ENCODE measurements at places on chromosomes 16 and 17. TPM values are rescaled to one million over a fixed set of nuclear protein-coding genes. Genes with fewer than 3 reads are reported as not detected.

The CCDC200 gene
- total RNA-seq = not detected

DNA sequence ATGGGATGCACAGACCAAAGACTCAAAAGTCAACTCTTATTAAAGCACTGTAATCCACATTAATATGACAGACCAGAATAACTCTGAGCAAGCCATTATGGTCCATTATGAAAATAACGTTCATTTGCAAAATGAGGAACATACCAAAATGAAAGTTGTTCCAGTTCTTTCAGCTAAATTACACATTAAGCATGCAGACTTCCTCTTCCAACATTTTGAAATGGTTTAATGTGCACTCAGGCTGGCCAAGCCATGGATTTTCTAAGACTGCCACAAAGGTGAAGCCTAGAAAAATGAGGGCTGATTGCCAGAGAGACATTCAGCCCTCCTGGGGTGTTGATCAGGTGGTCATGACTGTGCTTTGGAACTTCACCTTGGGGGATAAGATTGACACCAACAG, 56.7 kb upstream of the NOG start:
- DNase-seq = no peak

The PDIA2 gene
- total RNA-seq = not detected

The TEX14 gene
- 0.55 TPM for total RNA-seq

DNA sequence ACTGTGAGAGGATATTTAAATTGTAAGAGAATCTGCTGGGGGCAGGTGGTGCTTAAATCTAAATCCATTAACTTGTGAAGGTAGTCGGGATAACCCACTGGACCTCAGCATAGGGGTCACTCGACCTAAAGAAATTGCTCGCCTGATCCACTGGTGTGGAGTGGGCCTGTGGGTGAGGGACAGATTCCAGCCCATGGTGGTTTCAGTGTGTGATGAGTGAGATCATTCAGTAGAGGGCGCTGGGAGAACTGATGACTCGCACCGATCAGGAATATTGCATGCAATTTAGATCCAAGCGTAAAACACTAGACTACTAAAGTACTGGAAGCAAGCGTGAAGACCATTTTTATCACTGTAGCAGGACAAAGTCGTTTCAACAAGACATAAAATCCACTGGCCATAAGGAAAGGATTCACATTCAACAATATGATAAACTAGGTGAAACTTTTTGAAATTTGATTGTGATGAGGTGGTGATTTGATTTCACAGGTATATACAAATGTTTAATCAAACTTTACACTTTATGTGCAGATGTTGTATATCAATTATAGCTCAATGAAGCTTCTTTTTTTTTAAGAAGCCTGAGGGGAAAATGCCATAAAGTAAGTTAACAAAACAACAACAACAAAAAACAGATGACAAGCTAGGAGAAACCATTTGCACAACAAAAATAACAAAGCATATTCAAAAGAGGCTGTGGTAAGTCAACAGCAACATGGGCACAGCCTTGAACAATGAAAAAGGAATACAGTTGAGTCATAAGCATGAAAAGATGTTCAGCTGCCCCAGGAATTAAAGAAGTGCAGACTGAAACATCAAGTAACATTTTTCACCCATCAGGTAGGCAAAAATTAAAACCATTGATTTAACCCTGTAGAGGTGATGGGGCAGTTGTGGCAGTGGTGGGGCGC, 7.5 kb upstream of the TMEM170A start:
- peak; percentile 66 for DNase-seq

The PRR15L gene
- 12.2 TPM for total RNA-seq

DNA sequence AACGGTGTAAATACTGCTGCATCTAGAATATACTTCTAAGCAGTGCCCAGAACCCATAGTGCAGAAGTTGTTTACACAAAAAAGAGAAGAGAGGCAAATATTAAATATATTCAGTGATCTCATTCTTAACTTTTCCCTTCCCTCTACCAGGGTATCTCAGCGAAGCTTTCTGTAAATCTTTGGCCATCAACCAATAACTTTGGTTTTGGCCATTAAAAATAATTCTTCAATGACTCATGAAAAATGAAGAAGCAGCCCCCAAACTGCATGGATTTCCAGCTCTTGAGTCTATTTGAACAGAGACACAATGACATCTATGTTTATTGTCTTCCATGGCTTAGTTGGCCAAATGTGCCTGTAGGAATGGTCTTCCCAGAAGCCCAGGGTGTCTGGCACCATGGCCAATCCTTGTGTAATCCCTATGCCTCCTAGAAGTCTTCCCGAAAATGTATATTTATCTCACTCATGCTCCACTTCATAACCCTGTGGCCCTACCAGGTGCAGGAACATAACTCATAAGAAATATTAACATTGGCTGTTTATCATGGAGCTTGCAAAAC, 646.6 kb downstream of the TOX3 start:
- DNase-seq = no peak

- DNase-seq = no peak
Measured at GRCh38 chr17:74417178-74418045, 14.5 kb upstream of the GPRC5C start.

The KRT28 gene
- total RNA-seq = not detected

- no peak for DNase-seq
Measured at GRCh38 chr16:12406158-12406557, 397.5 kb downstream of the CPPED1 start.

GRCh38 chr16:8194794-8195193, 395.5 kb downstream of the TMEM114 start:
- no peak for DNase-seq

DNA sequence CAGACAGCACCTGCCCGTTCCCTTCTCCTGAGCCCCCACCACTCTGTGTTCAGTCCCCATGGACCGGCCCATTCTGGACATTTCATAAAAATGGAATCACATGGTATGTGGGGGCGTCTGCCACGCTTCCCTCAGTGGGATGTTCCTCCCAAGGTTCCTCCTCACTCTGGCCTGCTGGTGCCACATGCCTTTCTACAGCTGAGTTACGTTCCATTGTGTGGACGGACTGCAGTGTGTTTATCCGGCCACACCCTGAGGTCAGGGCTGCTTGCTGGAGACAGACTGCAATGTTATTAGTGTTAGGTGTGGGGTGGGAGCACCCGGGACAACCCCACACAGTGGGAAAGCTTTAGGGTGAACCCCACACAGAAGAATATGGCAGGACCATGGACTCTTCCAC, 5.9 kb upstream of the AATK start:
- no peak for DNase-seq

DNA sequence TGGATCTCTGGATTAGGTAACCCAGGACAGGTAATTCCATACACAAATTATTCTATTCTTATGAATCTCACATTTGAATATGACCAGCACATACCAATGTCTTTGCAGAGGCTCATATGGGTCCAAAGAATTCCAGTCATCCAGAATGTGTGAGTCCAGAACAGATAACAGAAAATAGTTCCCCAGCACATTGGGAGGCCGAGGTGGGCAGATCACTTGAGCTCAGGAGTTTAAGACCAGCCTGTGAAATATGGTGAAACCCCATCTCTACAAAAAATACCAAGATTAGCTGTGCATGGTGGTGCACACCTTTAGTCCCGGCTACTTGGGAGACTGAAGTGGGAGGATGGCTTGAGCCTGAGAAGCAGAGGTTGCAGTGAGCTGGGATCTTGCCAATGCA, 26.9 kb downstream of the HYDIN start:
- DNase-seq = no peak

DNA sequence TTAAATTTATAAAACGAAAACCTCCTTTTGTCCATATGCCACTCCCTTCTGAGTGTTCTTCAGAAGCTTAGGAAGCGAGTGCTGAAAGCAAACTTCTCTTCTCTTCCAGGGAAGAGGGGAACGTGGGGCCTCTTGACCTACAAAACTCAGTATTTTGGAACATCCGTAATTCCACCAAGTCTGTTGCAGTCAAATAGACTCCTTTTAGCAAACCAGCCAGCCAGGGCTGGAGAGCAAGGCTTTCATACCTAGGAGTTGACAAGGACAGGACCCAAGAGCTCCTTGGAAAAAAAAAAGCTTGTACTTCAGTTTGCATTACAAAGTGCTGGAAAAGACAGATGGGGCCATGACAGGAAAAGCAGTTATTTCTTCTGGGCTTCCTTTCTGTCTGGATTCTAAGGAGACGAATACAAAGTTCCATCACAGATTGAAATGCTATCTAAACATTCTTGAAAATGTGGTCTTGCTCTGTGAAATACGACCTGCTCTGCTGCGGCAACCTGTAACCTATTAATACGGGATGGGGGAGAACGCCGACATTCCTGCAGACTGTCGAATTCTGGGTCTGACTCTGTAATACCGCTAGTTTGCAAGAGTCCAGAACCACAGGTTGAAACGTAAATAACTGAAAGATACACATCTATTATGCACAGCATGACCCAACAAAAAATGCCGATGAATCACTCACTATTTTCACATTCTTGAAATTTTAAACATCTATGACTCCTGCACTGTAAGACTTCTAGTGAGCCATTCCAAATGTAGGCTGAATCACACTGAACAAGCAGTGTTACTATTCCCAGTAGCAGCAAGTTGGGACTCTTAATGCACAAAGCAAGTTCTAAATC, 20.6 kb downstream of the VPS53 start:
- no peak for DNase-seq

- no peak for DNase-seq
Measured at GRCh38 chr16:77219437-77219836, 20.2 kb downstream of the SYCE1L start.

The ENO3 gene
- 6.2 TPM for total RNA-seq

The KCNJ12 gene
- total RNA-seq = 1.6 TPM

GRCh38 chr17:35088881-35089585, 25.5 kb upstream of the RFFL start:
- peak; percentile 88 for DNase-seq

The FOXO3B gene
- 3.6 TPM for total RNA-seq

The COPZ2 gene
- total RNA-seq = 29.1 TPM

The TGFB1I1 gene
- total RNA-seq = 97.0 TPM

GRCh38 chr16:27138257-27138656, 65.1 kb upstream of the KDM8 start:
- no peak for DNase-seq

DNA sequence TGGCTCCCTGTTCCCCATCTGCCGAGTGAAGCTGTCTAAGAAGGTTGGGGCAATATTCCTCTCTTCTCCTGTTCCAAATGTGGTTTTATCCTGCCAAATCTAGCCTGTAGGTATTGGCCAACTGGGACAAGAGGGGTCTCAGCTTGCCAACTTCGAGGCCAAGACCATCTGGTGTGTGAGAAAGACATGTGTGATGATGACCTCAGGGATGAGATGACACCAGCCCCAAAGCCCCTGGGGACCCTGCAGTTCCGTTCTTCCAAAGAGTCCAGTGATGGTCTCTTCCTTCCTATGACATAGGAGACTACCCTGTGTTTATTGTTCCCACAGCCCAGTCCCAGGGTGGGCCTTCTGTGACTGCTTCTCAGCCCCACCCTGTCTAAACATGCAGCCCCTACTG, 34.8 kb upstream of the ADAMTS18 start:
- no peak for DNase-seq

The CDC6 gene
- 3.1 TPM for total RNA-seq

The NSF gene
- total RNA-seq = 76.7 TPM
